Inflammatory macrophage (primary cell): ENCODE measurements at places on chromosomes 3 and 15.

DNA sequence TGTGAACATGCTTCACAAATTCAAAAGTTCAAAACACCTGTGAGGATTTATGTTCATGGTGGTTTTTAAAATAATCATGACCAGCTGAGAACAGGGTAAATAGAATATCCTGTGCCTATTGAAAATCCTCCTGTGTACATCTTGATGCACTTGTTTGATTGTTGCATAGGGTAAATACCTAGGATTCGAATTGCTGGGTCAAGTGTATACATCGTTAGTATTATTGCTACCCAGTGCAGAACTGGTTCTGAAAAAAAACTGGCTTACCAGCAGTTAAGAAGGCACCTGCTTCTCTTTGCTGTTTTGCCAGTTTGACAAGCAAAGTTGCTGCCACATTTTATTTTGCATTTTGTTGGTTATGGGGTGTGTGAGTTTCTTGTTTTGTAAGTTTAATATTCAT, 272.6 kb downstream of the CLSTN2 start:
- DNase-seq: no peak

DNA sequence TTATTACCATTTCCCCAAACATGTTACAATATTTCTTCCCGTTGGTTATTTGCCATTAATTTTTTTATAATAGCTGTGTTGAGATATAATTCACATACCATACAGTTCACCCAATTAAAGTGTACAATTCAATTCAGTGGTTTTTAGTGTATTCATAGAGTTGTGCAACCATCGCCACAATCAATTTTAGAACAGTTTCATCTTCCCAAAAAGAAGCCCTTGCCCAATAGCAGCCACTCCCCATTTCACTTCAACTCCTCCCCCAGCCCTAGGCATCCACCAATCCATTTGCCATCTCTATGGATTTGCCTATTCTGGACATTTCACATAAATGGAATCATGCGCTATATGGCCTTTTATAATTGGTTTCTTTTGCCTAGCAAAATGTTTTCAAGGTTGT, 225.1 kb downstream of the EPHB1 start:
- DNase-seq: no peak

DNA sequence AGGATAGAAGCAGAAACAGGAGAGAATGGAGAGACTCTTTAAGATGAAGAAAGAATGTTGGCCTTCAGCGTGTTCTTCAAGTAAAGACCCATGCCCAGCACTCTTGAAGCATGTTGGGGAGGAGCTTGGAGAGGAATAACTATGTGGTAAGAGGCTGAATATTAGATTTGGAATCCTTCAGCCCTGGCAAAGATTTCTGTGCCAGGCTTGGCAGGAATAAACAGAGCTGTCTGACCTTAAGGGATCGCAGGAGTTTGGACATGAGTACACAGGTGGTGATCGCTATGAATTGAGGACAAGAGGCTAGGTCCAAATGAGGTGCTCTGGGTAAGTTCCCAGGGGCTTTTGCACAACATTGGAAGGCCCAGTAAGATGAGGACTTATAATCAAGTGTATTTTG, 132.6 kb upstream of the TBL1XR1 start:
- DNase-seq: no peak

DNA sequence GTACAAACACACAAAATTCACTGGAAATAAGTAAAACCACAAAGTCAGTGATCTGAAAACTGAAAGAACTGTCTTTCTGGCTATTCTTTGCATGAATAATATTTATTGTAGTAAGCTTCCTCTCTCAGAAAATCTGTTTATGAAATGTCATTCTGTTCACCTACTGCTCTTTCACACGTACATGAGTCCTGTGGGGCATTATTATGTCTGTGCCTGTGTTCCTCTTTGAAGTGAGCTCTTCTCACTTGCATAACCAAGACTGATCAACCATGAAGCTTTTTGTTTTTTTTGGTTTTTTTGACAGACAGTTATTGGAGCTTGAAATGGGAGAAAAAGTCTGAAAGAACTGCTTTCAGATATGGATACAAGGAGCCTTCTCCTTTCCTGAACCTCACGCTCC, 195.8 kb downstream of the PLCH1 start:
- DNase-seq: no peak

DNA sequence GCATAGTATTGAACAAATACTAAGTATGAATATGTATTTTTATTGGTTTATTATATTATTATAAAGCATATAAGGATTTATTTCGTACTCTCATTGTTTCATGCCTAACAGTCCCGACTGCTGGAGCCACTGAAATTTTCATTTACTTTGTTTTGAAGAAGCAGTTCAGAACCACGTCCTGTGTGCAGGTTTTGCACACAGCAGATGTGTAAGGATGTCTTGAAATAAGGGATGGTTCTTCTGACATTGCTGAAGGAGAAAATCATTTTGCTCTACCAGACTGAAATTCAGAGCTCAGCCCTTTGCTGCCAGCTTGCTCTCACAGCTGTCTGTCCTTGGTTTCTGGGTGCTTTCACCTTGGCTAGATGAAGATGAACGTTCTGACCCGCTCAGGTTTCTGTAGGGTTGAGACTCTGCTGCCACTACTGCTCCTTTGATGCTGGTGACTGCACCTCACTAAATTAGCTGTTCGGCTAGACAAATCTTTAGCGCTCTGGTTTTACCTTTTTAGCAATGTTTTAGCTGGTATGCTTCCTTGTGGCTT, 54.2 kb downstream of the UBE2E1 start:
- no peak for DNase-seq

GRCh38 chr3:181707980-181708379, 3.7 kb upstream of the SOX2 start:
- no peak for DNase-seq

DNA sequence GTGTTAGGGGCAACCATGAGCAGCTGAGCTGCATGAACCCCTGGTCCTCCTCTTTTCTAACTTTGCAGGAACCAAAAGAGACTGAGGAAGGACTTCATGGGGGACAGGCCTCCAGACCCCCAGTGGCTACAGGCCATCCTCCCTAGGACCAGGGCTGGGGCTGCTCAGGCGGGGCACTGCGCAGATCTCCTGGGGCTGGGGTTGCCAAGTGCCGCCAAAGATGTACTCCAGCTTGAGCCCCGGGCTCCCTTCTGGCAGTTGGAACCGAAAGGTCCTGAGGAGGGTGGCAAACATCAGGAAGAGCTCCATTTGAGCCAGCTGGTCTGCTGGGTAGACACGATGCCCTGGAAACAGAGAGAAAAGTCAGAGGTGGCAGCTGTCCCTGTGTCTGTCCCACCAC, 11.1 kb upstream of the PARL start:
- no peak for DNase-seq

DNA sequence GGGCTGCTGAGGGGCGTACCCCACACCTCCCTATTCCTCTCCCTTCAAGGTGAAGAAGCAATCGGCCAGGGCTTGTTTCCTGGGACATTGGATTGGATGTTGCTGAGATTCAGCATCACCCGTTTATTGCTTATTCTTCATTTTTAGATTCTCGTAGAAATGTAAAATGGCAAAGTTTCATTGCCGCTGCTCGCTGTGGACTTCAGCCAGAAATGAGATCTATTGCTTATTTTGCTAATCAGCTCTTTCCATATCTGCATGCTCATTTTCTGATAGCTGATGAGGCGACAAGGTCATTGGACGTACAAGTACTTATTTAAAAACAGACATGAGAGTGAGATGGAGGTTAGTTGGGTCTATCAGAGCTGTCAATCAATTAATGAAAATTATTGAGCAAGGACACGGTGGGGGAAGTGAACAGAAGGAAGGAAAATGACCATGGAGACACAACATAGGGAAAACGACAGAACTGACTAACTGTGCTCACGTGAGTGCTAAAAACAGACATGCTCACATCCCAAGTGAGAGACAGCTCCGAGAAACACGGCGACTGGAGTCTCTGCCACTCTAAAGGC, 471.2 kb downstream of the NR2F2 start:
- no peak for DNase-seq

- no peak for DNase-seq
Measured at GRCh38 chr3:11099306-11099705, 55.0 kb upstream of the HRH1 start.

GRCh38 chr3:45182915-45183871, 37.0 kb upstream of the CDCP1 start:
- DNase-seq: no peak

- no peak for DNase-seq
Measured at GRCh38 chr3:110684466-110684865, 387.1 kb upstream of the NECTIN3 start.

DNA sequence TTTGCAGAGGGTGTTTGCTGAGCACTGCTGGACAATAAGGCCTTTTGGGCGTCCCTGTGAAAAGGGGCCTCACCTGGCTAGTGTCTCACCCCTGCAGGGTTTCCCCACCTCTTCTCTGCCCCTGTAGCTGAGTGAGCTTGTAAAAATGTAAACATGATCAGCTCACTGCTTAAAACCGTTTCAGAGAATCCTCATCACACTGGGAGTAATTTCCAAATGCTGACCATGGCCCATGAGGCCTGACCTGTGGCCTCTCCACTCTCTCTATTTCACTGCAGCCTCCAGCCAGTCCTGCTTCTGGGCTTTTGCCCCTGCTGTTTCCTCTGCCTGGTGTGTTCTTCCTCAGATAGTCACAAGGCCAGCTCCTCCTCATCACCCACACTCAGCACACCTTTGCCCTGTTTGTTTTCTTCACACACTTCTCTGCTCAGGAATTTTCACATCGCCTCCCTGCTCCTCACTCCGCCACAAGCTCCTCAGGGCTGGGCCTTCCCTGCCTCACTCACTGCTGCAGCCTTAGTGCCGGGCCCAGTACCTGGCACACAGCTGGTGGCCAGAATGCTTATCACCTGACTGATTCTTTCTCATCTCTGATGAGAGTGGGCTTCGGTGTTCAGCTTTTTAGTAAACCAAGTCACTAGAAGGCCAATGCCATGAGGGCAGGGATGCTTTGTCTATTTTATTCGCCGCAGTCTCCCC, 79.3 kb upstream of the SEC13 start:
- DNase-seq: no peak

GRCh38 chr3:45547764-45548680, 46.5 kb upstream of the LIMD1 start:
- DNase-seq: peak; percentile 83

DNA sequence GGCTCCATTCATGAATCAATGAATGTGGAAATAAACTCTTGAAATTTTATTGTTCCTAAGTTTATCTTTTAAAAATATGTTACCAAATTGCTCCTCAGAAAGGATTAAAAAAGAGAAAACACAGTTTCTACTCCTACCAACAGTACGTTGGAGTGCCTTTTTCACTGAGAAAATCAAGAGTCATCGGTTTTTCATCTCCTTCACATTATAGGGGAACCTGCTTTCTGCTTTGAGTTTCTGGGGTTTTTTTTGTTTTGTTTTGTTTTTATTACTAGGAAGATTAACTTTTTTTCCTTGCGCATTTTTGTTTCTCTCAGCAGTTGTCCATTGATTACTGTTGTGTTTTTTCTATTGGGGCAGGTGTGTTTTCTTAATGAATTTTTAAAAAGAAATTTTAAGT, 3.5 kb downstream of the ARL13B start:
- DNase-seq: no peak

GRCh38 chr15:51623386-51623938, 891 bp upstream of the DMXL2 start:
- peak; percentile 71 for DNase-seq

DNA sequence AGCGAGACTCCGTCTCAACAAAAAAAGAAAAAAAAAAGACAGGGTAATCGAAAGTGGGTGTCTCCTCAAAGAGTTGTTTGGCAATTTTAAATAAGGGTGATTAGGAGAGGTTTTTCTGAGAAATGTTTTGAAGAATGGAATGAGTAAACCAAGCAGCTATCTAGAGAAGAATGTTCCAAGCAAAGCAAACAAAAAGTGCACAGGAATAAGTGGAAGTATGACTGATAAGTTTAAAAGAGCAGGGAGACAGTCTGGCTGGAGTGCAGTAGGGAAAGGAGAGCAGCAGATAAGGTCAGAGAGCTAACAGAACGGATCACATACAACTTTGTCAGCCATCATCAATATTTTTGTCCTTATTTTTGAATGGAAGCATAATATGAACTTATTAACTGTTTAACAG, 853.5 kb downstream of the TUSC7 start:
- no peak for DNase-seq

- peak; percentile 94 for DNase-seq
Measured at GRCh38 chr15:89002281-89002761, 85.9 kb upstream of the ABHD2 start.

- no peak for DNase-seq
Measured at GRCh38 chr3:155019575-155019974, 60.5 kb upstream of the MME start.

DNA sequence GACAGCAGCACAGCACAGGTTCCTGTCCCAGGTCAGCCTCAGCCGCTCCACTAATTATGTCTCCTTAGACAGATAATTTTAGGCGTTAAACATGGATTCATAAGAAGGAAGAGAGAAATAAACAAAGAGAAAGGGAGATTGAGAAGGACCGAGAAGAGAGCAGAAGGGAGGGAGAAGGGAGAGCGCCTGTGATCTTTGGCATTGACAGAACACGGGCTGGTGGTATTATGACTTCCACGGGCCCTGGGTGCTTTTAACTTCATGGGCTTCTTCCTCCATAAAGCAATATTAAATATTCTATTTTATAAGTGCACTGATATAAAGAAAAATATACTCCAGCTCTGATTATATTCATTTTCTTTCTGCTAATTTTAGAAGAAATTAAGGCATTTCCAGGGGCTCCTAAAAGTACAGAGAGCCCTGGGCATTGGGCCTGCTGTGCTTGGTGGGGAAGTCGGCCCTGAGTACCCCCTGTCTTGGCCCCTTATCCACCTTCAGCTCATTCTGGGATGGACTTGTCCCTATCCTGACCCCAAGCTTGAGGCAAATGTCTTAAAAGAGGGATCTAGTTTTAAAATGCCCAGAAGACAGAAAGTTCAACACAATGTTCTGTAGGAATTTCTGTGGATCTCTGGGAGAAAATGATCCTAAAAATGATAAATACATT, 135.3 kb downstream of the MEX3B start:
- DNase-seq: no peak

GRCh38 chr15:49290191-49290590, 120.1 kb downstream of the GALK2 start:
- DNase-seq: no peak
